Activated CD4-positive, CD25-positive, alpha-beta regulatory T cell (primary cell): ENCODE measurements at places on chromosomes 3 and 15.

- no peak for DNase-seq
These were observed 10.5 kb upstream of the C3orf49 start for GRCh38 chr3:63808633-63809032.

DNA sequence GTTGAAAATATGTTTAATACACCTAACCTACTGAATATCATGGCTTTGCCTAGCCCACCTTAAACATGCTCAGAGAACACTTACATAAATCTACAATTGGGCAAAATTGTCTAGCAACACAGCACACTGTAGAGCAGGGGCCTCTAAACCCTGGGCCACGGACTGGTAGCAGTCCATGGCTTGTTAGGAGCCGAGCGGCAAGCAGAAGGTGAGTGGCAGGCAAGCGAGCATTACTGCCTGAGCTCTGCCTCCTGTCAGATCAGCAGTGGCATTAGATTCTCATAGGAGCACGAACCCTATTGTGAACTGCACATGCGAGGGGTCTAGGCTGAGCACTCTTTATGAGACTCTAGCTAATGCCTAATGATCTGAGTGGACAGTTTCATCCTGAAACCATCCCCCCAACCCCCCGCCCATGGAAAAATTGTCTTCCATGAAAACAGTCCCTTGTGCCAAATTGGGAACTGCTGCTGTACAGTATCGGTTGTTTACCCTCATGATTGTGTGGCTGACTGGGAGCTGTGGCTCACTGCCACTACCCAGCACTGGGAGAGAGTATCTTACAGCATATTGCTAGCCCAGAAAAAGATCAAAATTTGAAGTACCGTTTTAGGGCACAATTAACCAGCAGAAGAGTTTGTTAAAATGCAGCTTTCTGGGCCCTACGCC lies 26.1 kb downstream of the CMSS1 start:
- DNase-seq = no peak

DNA sequence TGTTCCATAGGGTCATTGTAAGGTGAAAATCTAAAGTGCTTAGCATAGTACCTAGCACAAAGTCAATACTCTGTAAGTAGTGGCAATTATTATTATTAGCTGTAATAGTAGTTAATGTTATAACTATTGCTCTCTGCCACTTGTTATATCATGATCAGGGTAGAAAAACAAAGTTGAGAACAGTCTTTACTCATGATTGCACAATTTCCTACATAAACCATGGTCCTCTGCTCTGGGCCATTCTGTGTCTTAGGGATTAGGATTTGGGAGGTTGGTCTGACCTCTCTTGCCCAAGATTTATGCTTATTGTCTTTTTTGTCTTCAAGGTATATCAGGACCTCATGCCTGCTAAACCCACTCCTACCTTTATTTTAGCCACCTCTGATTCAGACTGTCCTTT lies 4.3 kb upstream of the LRRC58 start:
- no peak for DNase-seq

DNA sequence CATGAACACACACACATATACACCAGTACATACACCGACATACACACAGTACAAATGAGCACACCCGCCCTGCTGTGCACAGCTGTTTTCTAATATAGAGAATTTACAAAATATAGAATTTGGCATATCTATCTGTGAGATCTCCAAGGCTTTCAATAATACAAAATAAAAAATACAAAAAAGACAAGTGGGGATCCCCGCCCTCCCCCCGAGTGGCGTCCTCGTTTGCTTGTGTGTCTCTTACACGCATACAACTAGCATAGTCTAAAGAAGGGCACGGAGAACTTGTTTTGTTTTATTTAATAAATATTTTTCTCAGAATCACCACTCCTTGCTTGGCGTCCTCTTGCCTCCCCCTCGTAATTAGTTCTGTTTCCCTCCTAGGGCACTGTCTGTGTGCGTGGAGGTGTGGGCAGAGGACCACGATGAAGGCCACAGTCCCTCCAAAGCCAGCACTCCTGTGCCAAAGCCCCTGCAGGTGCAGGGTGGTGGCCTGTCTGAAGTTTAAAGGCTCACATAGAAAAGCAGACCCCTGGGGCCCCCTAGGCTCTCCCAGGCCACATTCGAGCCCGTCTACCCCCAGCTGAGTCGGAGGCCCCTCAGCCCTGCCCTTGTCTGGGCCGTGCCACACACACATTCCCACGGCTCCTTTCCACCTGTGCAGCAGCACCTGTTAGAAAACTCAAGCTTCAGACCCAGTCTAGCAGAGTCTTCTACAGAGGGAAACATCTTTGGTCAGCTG lies 82.1 kb downstream of the SEC22A start:
- DNase-seq = no peak

- DNase-seq = no peak
These were observed 15.8 kb upstream of the SSUH2 start for GRCh38 chr3:8660175-8661118.

GRCh38 chr3:114644367-114644766 lies 350.5 kb downstream of the TIGIT start:
- no peak for DNase-seq

DNA sequence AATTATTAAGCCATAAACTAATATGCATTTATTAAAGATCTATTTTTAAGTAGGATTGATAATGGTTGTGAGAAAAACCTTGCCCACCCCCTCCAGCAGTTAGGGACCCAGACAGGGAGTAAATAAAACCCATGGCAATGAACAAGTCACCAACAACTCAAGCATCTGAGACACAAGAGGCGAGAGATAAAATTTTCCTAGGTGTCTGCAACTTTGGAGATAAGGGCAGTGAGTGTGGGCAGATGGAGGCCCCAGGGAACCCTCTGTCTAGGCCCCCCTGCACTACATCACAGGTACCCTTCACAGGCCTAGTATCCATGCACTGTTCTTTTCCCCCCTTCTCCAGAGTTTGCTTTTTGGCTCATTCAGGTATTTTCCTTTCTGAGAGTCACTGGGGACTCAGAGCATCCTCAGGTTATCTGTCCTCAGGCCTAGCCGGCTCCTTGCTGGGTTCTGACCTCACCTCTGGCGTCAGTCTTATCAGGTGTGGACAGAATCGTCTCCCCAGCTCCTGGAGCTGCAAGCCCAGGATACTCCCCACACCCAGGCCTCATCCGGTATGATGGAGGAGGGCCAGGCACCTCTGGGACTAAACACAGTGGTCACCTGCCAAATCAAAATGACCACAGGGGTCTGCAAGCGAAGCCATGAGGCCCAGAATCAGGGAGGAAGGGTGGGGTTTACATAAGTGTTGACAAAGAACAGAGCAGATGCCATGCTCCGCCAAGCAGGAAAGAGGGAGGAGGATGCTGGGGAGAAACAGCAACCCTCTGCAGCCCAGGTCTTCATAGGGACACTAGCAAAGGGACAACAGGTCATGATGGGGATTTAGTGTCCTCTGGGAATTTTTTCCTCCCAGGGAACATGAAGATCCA lies 50.4 kb downstream of the CCNL1 start:
- DNase-seq = no peak

GRCh38 chr3:45628746-45629145 lies 34.2 kb downstream of the LIMD1 start:
- DNase-seq = no peak

DNA sequence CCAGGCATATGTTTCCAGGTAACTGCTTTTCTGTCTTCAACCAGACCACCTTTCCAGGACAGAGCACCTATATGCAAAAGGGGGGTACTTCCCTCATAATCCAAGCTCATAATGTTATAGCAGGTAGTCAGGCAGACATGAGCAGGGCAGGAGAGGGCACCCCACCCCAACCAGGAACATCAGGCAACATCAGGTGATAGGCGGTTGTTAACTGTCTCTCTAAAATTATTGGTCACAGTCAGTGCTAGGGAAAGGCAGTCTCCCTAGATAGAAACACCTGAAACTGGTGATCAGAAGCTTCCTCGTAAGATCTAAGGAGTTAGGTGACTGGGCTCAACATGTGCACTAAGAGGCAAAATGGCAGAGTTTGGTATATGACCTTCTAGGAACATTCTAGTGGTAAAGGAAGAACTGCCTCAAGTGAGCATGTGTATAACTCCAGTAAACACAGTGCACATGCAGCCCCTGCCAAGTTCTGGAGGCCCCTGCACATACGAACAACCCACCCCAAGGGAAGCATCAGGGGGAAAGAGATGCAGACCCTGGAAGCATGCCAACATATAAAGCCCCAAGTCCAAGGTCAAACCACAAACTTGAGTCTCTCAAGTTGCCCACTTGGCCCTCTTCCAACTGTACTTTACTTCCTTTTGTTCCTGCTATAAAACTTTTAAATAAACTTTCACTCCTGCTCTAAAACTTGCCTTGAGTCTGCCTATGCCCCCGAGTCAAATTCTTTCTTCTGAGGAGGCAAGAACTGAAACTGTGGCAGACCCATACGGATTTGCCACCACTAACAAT lies 270.9 kb downstream of the ULK4 start:
- no peak for DNase-seq

- DNase-seq = no peak
These were observed 371.2 kb upstream of the RARB start for GRCh38 chr3:25056803-25057351.

DNA sequence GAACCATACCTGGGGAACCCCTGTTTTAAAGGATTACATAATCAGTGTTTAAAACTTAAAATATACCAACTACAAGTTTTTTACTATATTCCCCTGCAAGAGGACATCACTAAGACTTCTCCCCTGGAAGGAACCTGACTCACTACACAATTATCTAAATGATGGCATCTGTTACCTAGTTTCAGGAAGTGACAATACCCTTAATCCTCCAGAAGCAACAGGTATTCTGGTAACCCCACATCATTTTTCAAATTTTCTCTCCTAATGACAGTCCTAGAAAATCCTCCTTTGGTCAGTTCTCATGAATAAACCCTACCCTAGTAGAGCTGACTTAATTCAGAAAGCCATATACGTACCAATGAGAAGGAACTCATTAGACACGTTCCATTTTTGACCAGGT lies 78.4 kb downstream of the RFX7 start:
- no peak for DNase-seq
